MCF 10A (cell line): ENCODE measurements at places on chromosomes 5 and 9. TPM values are rescaled to one million over a fixed set of nuclear protein-coding genes. Genes with fewer than 3 reads are reported as not detected.
A peak's percentile ranks its signal among the peaks of the same experiment; 100 is the strongest.

Gene DCTN4
- total RNA-seq: 122 and 143 TPM in 2 replicates

- H3K4me3 ChIP-seq: no peak overlapping the region
- no peak for DNase-seq
- peaks cover 38% of the 10 kb centered on the region for H3K4me1 ChIP-seq
- peaks cover 11% of the 10 kb centered on the region for H3K36me3 ChIP-seq
- peak overlapping the region; percentile 96 for H3K27ac ChIP-seq
These were observed 1.5 kb upstream of the HMGCS1 start for GRCh38 chr5:43314724-43315123.

Gene FOXI1
- not detected in 2 replicates for total RNA-seq

- no peaks in the 10 kb centered on the region for H3K27me3 ChIP-seq
- H3K4me1 ChIP-seq: no peaks in the 10 kb centered on the region
- H3K4me3 ChIP-seq: no peak overlapping the region
- no peak for DNase-seq
- no peaks in the 10 kb centered on the region for H3K36me3 ChIP-seq
These were observed 163.7 kb downstream of the ELAVL2 start for GRCh38 chr9:23662320-23662719.
